T-cell (primary cell): ENCODE measurements at places on chromosomes 6 and 20.
A peak's percentile ranks its signal among the peaks of the same experiment; 100 is the strongest.

- no peak for DNase-seq
Measured at GRCh38 chr6:55679503-55679902, 100.5 kb upstream of the HMGCLL1 start.

DNA sequence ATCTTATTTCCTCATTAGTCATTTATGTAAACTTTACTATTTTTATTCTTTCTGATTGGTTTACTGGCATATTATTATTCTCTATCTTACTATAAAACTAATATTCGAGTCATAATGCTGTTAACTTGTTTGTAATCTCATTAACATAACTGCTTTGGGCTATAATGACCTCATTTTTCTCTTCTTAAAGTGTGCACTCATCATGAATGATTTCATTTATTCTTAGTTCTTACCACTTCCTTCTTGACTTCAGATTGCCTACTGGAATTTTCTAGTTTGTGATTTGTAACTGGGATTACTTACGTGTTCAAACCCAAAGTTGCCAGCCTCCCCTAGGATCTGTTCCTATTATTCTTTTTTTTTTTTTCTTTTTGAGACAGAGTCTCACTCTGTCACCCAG lies 91.8 kb upstream of the TNFAIP3 start:
- DNase-seq: no peak

DNA sequence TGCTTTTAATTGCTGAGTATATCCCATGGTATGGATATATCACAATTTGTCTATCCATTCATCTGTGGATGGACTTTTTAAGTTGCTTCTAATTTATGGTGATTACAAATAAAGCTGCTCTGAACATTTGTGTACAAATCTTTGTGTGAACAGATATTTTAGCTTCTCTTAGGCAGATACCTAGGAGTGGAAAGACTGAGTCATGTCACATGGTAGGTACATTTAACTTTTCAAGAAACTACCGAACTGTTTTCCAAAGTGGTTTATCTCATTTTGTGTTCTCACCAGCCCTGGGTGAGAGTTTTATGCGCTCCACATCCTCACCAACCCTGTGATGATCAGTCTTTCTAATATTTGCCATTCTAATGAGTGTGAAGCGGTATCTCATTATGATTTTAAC lies 31.0 kb upstream of the ZNFX1 start:
- no peak for DNase-seq

DNA sequence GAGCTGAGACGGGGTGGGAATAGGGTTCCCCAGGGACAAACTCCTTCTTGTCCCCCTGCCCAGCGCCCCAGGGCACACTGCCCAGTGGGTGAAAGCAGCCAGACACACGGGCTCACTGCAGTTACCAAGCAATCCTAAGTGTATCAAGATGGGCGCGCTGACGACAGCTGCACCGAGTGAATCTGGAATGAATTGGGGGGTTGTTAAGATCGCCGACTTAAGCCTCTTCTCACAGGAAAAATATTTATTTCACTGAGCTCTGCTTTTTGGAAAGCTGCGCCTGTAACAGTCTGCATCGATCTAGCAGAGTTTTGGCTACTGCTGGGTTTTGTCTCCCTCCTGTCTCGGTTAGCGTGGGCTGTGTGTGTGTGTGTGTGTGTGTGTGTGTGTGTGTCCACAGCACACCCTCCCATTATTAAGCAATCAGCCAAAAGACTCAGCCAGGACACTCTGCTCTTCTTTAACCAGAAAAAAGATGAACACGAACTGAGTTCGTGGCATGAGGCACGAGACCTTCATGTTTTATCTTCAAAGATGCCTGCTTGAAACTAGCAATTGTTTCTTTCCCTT lies 35.9 kb downstream of the RIPOR3 start:
- no peak for DNase-seq

GRCh38 chr6:29850011-29850553 lies 22.5 kb downstream of the HLA-G start:
- DNase-seq: peak; percentile 11

DNA sequence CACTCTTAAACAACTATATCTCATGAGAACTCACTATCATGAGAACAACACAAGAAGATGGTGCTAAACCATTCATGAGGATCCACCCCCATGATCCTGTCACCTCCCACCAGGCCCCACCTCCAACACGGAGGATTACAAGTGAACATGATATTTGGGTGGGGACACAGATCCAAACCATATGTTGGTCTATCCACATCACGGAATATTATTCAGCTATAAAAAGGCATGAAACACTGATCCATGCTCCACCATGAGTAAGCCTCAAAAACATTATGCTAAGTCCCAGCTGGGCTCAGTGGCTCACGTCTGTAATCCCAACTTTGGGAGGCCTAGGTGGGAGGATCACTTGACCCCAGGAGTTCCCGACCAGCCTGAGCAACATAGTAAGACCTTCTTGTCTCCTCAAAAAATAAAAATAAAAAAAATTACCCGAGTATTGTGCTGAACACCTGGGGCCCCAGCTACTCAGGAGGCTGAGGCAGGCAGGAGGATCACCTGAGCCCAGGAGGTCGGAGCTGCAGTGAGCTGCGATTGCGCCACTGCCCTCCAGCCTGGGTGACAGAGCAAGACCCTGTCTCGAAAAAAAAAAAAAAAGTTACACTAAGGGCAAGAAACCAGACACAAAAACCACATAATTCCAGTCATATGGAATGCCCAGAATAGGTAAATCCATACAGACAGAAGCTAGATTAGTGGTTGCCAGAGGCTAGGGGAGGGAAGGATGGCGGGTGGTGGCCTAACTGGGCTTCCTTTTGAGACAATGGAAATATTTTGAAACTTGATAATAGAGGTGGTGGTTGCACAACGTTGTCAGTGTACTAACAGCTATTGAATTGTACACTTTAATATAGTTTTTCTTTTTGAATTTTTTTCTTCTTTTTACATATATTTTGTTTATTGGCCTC lies 43.1 kb downstream of the ZNF217 start:
- no peak for DNase-seq

DNA sequence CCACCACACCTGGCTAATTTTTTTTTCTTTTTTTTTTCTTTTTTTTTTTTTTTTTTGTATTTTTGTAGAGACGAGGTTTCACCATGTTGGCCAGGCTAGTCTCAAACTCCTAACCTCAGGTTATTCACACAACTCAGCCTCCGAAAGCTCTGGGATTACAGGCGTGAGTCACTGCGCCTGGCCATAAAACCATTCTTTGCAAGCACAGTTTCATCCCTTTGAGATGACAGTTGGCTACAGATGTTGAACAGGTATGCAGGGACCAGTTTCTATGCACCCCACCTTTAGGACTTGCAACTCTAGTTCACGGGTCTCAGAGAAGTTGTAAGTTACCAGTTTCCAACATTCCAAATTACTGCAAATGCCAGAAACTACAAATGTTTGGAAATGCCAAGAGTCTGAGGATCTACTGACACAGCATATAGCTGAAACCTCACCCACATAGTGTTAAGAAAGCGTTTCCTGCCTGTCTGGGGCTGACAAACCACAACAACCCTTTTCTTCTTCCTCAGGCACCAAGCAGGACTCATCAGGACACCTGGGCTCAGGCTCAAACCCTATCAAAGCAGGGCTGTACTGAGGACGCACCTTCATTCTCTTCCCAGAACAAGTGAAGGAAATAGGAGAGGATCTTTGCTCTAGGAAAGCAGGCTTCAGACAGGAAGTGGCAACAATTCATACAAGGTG lies 22.9 kb downstream of the ARHGAP18 start:
- peak; percentile 32 for DNase-seq

DNA sequence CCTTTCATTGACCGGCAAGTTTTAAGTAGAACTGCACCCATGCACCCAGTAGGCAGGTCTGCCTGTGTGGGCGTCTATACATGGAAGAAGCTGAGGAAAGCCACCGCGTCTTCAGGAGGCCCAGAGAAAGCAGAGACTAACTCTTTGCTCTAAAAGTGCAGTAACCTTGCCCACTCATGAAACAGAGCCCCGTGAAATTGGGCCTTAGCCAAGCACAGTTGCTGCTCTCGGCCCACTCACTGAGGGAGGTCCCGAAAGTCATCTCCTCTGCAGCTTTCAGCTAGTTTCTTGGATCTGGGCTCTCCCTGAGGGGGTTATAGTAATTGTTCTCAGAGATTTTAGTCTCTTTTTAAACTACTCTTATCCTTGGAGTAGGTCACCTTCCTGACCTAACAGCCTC lies 74.0 kb upstream of the SYNJ2 start:
- no peak for DNase-seq

GRCh38 chr20:63066506-63067265 lies 59.9 kb upstream of the BHLHE23 start:
- no peak for DNase-seq

GRCh38 chr6:131923356-131923755 lies 27.8 kb downstream of the CCN2 start:
- no peak for DNase-seq

- no peak for DNase-seq
Measured at GRCh38 chr6:87848616-87849015, 146.6 kb upstream of the AKIRIN2 start.

DNA sequence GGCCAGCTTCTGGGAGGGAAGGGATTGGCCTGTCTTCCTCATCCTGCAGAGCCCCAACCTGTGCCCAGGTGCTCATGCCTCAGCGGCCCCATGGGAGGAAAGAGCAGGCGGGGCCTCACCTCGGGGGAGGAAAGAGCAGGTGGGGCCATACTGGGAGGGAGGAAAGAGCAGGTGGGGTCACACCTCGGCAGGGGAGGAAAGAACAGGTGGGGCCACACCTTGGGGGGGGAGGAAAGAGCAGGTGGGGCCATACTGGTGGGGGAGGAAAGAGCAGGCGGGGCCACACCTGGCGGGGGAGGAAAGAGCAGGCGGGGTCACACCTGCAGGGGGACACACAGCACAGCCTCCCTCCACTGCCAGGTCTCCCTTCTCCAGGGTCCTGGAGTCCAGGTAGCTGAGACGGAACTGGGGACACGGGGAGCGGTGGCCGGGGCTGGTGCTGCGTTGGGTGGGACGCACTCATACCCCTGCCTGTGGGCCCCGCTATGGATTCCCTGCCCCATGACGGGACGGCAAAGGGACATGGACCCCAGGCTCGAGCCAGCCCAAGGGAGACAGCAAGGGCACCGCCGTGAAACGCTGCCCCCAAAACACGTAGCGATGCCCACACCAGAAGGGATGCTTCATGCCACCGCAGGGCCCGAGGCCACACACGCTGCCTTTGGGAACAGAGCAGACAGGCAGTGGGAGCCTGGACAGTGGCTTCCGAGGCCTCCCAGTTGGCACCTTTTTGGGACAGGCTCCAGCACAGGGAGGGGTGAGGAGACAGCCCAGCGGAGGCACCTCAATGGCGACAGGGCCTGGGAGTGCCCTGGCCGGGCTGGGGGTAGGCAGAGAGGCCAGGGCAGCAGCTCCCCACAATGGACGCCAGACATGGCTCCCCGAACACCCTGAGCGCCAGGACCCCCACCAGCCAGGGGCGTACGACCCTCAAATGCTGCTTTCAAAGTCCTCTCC lies 43.3 kb upstream of the CHRNA4 start:
- no peak for DNase-seq

DNA sequence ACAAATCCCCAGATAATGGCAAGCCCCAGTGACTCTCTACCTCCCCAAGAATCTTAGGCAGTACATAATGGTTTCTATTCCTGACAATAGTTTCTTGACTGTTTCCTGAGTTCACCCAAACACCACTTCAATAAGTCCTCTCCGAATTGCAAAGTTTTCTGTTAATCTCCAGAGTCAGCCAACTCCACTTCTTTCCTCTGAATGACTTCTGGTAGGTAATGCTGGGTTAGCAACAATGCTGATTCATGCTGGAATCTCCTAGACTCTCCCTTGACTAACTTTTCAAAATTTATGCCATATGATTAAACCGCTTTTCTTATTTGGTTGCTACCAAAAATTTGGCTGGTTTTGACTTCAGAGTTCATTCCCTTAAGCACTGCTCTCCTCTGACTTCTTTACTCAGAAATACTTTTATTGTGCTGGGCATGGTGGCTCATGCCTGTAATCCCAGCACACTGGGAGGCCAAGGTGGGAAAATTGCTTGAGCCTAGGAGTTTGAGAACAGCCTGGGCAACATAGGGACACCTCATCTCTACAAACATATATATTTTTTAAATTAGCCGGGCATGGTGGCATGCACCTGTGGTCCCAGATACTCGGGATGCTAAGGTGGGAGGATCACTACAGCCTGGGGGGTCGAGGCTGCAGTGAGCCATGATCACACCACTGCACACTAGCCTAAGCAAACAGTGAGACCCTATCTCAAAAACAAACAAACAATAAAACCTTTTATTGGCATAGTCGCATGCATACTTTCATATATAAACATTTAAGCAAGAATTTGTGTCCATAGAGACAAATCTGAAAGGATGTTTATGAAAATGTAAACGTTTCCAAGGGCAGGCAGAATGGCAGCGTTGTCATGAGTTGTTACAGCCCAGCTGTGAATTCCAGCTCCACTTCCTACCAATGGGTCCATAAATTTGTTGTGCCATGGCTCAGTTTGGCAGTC lies 249.3 kb upstream of the PLN start:
- no peak for DNase-seq

DNA sequence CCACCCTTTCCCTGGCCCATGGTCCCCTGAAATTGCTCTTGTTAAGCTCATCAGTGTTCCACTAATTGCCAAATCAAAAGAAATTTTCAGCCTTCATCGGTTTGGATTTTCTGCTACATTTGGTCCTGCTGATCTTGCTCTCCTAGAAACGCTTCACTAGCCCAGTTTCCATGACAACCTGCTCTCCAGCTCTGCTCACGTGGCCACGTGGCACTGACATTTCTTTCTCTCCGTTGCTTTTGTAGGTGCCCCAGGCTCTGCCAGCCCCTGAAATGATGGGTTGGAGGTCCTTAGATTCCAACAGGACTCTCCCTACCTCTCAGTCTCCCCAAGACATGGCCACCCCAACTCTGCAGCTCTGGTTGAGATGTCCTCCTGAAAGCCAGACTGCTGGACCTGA lies 45.8 kb upstream of the NNAT start:
- DNase-seq: no peak

DNA sequence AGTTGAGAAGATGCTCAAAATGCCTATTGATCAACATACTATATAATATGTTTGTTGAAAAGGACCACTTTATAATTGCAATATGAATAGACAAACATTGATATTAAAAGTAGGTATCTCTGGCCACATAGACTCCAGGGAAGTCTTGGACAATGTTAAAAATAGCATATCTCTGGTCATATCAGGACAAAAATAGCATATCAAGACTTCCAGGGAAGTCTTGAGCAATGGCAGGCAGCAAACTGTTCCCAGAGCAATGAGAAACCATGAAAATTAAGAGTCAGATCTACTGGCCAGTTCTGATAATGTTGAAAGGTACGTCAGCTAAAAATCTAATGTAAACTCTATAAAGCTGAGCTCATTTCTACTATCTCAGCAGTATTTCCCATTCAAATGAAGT lies 1130.3 kb upstream of the CITED2 start:
- no peak for DNase-seq

DNA sequence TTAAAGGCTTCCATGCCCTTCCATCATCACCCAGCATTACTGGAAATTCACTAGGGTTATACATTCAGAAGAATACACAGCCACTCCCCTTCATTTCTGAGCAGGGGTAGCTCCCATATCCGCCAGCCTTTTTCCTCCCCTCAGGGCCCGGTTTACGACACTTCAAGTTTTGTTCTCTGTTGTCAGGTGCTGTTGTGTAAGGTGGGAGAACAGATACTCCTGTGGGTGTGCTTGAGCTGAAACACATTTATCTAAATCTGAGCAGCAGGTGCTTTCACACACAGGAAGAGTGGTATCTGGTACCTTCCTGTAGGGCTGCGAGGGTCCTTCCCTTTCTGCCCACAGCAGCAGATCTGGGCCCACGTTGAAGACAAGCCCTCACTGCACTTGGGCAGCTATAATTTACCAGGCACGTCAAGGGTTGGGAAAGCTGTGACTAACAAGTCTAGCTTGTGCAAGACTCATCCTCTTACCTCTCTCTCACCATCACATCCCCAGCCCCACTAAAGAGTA lies 215.8 kb upstream of the RREB1 start:
- no peak for DNase-seq
